Stimulated activated CD8-positive, alpha-beta memory T cell treated with anti-CD3 and anti-CD28 coated beads, Interleukin-7, amount 100 ng/mL, for 48 hours (primary cell): ENCODE measurements at places on chromosomes 7 and 10.

DNA sequence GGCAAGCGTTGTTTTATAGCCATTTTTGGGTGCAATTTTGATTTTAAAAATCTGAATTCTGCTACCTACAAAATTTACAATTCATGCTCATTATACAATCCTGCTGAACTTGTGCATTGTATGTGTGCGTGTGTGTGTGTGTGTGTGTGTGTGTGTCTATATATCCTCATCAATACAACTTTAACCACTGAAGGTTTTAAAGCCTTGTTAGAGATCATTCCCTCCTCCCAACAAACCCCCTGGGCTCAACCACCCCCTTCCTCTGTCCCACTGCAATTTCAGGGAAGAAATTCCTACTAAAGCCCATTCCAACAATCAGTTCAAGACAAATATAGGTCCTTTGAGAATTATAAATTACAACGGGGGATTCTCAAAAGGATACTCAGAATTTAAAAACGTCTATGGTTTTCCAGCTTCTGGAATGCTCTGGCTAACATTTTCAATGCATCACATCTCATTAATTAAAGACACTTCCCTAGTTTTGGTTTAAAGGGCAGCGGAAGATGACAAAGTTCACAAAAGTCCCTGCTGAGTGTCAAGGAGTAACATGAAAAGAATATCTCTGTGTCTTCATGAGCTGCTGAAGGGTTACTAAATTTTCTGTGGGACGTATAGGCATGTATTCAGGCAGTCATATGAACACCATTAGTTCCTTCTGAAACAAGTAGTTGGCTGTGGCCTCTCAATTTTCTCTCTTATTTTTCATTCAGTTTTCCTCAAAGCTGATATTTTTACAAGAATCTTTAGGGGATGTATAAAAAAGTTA is 889 bp upstream of the SEMA3A start:
- DNase-seq = no peak

GRCh38 chr7:47685712-47686376 is 103.9 kb upstream of the TNS3 start:
- DNase-seq = no peak

DNA sequence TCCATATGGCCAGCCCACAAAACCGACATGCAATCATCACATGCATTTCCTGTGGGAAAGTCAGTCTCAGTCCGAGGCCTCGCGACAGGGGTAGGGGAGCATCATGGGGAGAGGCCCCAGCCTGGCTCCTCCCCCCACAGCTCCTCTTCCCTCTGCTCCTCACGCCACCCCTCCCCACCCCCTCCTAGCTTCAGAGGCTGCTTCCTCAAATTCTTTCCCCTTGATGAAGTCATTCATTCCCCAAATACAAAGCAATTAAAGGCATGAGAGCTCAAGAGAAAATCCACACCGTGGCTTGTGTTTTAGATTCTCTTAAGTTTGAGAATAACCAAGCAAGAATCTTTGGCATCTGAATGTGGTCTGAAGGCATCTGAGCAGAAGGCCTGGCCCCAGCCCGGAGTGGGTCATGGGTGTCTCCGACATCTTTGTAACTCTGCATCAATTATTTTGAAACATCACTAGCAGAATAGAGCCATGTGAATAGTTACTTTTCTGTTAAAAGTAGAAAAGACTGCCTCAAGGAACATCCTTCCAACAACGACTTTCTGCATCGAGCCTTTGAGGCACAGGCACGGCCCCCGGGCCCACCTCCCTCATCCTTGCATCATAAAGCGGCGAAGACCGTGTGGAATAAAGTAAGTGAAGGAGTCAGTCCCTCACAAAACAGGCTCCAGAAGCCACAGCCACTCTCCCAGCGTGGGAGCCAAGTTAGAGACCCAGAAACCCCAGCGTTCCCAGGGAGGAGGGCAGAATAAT is 90.9 kb downstream of the DIP2C start:
- no peak for DNase-seq

GRCh38 chr7:54559401-54559800 is 17.2 kb downstream of the VSTM2A start:
- no peak for DNase-seq

DNA sequence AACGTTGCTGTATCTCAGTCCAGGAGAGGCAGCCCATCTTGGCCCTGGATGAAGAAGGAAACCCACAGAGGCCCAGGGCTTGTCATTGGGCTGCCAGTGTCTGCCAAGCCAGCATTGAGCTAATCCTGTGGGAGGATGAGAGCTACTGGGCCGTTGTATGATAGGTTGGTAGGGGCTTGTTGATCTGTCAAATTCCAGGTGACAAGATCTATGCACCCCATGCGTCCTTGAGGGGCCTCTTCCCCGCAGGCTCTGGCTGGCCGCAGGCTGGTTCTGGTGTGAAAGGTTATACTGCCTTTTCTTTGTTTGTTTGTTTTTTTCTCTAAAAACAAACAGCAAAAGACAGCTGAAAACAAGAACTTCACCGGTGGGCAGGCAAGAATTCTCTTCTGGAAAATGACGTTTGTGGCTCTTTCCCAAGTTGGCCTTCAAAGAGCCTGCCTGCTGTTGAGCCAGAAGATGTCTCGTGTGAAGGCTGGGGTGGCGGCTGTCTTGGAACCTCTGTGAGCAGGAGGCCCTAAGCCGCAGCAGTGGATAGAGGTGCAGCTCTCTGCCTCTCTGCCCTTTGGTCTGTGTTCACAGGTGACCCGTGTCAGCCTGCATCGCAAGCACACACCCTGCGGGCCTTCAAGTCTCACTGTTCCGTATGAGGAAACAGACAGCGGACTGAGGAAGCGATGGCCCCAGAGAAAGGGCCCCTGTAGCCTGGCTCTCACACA is 23.3 kb downstream of the CYP17A1 start:
- DNase-seq = no peak

DNA sequence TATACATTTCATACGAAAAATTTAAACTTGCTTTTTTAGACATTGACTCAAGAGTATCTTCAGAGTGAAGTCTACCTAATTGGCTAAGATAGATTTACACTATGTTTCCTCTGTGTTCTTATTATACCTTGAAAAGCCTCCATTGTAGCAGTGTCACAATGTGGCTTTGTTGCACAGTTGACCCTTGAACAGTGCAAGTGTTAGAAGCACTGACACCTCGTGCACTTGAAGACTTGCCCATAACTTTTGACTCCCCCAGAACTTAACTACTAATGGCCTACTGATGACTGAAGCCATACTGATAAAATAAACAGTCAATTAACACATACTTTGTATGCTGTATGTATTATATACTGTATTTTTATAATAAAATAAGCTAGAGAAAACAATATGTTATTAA is 84.3 kb downstream of the CPED1 start:
- DNase-seq = no peak

DNA sequence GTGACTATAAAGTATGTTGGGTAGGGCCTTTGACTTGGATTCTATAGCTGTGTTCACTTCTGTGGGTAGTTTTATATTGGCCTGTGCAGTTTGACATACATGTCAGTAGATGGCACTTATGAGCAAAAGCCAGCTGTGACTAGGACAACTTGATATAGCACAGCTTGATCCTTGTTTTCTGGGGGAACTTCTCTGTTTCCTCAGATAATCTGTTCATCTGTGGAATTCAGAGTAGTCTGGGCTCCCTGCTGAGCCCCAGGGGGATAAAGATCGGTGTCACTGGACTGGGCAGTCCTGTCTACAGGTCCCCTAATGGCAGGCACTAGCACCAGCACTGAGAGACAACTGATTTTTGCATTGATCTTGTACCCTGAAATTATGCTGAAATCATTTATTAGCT is 25.4 kb downstream of the CYP2C9 start:
- DNase-seq = no peak

GRCh38 chr7:835485-836401 is 3.5 kb downstream of the SUN1 start:
- DNase-seq = no peak

DNA sequence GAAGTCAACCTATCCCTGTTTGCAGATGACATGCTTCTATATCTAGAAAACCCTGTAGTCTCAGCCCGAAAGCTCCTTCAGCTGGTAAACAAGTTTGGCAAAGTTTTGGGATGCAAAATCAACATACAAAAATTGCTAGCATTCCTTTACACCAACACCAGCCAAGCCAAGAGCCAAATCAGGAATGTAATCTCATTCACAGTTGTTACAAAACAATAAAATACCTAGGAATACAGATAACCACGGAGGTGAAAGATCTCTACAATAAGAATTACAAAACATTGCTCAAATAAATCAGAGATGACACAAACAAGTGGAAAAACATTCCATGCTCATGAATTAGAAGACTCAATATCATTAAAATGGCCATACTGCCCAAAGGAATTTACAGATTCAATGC is 50.4 kb upstream of the ZNF365 start:
- DNase-seq = no peak

- DNase-seq = no peak
These were observed 179.0 kb downstream of the FAM107B start for GRCh38 chr10:14595526-14596182.

- no peak for DNase-seq
These were observed 27.1 kb downstream of the SKIDA1 start for GRCh38 chr10:21498377-21498776.
